ENCODE measurements at places on chromosomes 6 and 20.

DNA sequence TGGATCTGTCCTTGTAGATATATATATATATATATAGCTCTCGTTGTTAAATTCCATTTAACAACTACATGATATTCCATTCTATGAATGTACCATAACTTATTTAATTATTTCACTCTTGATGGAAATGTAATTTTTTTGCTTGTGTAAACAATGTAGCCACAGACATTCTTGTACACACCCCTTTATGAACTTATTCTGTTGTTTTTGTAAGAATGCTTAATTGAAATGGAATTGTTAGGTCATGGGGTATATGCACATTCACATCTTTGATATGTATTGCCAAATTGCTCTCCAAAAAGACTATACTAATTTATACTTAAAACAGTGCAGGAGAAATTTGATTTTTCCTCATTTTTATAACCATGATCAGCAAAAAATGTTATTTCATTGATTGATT, 67.2 kb downstream of the MAP3K4 start:
- no peak for DNase-seq

DNA sequence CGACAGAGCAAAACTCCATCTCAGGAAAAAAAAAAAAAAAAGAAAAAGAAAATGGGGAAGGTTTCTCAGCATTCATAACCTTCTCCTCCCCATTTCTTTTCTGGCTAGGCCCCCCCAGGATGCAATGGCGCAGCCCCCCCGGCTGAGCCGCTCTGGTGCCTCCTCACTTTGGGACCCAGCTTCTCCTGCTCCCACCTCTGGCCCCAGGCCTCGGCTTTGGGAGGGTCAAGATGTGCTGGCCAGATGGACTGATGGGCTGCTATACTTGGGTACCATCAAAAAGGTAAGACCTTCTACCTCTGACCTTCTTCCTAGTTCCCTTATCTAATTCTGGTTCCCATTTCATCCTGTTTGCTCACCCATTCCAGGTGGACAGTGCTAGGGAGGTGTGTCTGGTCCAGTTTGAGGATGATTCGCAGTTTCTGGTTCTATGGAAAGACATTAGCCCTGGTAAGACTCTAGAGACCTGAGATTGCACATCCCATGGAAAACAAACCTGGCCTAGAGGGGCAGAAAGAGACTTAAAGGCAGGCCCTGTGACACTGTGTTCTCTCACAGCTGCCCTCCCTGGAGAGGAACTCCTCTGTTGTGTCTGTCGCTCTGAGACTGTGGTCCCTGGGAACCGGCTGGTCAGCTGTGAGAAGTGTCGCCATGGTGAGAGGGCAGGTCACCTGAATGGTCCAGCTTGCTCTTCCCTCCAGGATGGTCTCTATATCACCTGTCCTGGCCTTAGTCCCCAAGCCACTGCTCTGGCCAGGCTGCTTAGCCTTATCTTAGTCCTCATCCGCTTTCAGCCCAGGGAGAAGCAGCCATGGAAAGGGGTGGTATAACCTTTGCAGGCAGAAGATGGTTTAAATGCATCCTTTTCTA, 1.6 kb downstream of the PHF1 start:
- no peak for DNase-seq

GRCh38 chr6:162177746-162178145, 549.8 kb downstream of the PRKN start:
- no peak for DNase-seq

DNA sequence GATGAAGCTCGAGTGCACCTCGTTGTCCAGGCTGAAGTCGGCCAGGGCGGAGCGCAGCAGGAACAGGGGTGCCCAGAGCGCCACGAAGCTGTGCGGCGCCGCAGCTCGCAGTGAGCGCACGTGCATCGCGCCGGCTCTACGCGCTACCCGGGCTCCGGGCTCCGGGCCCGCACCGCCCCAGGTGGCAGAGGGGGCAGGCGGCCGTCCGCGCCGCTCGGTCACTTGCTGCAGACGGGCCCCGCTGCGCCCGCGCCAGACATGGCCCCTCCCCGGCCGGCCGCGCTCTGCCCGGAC, 497 bp downstream of the BMP7 start:
- DNase-seq, result no peak

- no peak for DNase-seq
Observed at GRCh38 chr6:118725944-118726343, 74.6 kb upstream of the CEP85L start.

GRCh38 chr6:32252331-32253009, 28.6 kb upstream of the NOTCH4 start:
- DNase-seq, result no peak

- no peak for DNase-seq
Observed at GRCh38 chr6:13467216-13467600, 20.2 kb downstream of the GFOD1 start.

DNA sequence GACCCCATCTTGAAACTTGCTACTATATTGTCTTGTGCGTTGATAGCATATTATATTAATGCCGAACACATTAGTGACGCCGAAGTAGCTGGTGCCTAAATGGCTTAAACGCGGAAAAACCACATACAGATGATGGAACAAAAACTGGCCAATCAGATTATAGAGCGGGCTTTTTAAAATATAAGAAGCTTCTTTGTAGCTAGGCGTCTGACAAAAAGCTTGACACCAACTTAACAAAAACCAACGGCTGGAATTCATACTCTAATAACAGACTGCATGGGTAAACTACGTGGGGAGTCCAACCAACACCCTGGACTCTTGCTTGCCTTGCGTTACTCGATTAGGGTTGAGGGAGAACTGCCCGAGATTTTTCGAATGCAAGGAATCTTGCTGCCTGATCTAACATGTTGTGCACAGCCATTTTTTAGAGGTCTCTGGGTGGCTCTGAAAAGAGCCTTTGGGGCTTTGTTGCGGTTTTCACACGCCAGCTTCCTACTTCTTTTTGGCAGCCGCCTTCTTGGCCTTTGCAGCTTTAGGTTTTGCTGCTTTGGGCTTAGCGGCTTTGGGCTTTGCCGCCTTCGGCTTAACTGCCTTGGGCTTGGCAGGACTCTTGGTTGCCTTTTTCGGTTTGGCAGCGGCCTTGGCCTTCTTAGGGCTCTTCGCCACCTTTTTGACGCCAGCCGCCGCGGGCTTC, 45.7 kb downstream of the OR2B2 start:
- DNase-seq, result peak; percentile 89

GRCh38 chr20:59250293-59250692, 50.1 kb upstream of the EDN3 start:
- DNase-seq, result no peak

DNA sequence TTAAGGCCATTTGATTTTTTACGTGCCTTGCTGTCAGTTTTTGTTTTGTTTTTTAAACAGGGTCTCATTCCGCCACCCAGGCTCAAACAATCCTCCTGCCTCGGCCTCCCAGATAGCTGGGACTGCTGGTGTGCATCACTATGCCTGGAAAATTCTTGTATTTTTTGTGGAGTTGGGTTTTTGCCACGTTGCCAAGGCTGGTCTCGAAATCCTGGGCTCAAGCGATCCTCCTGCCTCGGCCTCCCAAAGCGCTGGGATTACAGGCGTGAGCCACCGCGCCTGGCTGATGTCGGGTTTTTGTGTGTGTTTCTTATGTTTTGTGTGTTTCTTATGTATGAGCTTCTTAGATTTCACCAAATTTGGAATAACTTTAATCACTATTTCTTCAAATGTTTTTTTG, 104.8 kb downstream of the TAF4 start:
- no peak for DNase-seq

DNA sequence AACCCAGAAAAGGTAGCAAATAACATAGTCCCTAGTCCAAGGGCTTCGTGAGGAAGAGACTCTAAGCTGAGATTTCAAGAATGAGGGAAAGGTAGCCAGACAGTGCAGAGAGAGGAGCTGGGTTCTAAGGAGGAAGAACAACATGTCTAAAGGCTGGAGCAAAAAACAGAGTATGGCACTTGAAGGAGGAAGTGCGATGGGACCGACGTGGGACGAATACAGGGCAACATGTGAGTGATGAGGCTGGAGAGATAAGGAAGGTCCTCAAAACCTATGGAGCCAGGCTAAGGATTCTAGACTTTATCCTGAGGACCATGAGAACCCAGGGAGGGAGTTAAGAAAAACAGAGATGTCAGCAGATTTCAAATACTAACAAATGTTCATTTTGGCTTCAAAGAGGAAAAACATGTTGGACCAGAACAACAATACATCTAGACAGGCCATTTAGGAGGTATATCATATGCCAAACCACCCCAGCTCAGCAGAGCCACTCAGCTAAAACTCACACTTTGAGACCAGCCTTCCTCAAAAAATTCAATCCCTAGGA, 17.5 kb downstream of the ATXN1 start:
- DNase-seq, result no peak

- DNase-seq, result no peak
Observed at GRCh38 chr6:20386218-20386617, 15.5 kb upstream of the E2F3 start.

GRCh38 chr6:145875496-145876211, 61.1 kb upstream of the FBXO30 start:
- no peak for DNase-seq

- no peak for DNase-seq
Observed at GRCh38 chr20:32006841-32007786, 3.1 kb upstream of the CCM2L start.

DNA sequence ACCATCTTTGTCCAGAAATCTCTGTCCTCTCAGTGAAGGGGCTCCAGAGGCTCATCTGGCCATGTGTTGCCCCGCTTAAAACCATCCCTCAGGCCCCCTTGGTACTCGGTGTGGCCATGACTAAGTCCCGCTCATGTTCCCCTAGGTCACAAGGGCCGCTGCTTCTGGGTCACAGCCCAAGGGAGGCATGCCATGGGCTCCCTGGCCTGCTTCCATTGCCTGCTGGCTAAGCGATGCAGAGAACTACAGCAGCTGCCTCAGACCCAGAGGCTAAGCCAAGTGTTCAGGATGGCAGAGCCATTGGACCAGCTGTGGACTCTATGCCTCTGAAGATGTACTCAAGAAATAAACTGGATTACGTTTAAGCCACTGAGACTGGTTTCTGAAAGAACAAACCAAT, 95.5 kb downstream of the ZFP64 start:
- no peak for DNase-seq

GRCh38 chr20:19944772-19945459, 72.2 kb upstream of the NAA20 start:
- peak; percentile 67 for DNase-seq

Data from SJSA1 (cell line).